ENCODE measurements at places on chromosomes 1 and 21. TPM values are rescaled to one million over a fixed set of nuclear protein-coding genes. Genes with fewer than 3 reads are reported as not detected.
A peak's percentile ranks its signal among the peaks of the same experiment; 100 is the strongest.

HSD3B1 gene
- total RNA-seq: not detected

GRCh38 chr1:161096015-161096414 lies 2.1 kb upstream of the KLHDC9 start:
- H3K27me3 ChIP-seq: no peaks in the 10 kb centered on the region
- peaks cover 25% of the 10 kb centered on the region for H3K4me1 ChIP-seq
- peak overlapping the region; percentile 35 for H3K27ac ChIP-seq
- no peak for DNase-seq
- H3K36me3 ChIP-seq: no peaks in the 10 kb centered on the region
- no peak overlapping the region for H3K4me3 ChIP-seq

DNA sequence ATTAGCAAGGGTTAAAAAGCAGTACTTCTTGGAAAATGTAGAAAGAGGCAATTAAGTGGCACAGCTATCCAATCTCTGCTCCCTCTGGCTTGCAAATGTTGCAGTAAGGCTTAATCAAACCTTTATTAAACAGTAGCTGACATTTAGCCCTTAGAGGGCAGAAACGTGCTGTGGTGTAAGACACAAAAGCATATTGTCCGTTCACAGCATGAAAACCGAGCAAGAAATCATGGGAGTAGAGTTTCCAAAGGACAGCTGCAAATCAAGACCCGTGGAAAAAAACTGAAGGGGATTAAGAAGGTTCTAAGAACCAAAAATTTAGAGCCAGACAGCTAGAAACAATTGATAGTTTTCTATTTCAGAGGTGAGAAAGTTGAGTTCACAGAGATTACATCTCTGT lies 13.1 kb downstream of the ZP4 start:
- H3K4me1 ChIP-seq: no peaks in the 10 kb centered on the region
- no peak overlapping the region for H3K27ac ChIP-seq
- DNase-seq: no peak
- H3K36me3 ChIP-seq: no peaks in the 10 kb centered on the region

DNA sequence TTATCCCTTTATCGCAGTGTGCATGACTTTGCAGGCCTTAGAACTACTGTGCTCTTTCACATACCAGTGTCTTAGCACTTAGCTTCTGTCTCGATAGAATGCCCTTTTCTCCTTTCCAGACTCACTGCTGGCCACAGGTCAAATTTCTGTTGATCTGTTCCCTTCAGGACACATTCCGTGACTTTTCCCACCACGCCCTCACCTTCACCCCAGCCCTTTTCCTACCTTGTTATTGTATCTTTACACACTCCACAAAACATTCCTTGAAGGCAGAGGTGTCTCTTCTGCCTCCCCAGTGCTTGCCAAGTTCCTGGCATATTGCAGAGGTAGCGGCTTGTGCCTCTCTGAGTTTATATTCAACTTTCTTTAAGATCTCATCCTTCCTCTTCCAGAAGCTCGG lies 3.7 kb upstream of the IGSF9 start:
- H3K4me3 ChIP-seq: no peak overlapping the region
- H3K27ac ChIP-seq: no peak overlapping the region

LCE1E gene
- not detected for total RNA-seq

- H3K27ac ChIP-seq: no peak overlapping the region
- H3K4me1 ChIP-seq: peaks cover 35% of the 10 kb centered on the region
- H3K36me3 ChIP-seq: no peaks in the 10 kb centered on the region
- DNase-seq: no peak
- no peaks in the 10 kb centered on the region for H3K27me3 ChIP-seq
These were observed 2.1 kb downstream of the TAF12 start for GRCh38 chr1:28640766-28641165.
